ENCODE measurements at places on chromosomes 5 and 9.
A peak's percentile ranks its signal among the peaks of the same experiment; 100 is the strongest.

DNA sequence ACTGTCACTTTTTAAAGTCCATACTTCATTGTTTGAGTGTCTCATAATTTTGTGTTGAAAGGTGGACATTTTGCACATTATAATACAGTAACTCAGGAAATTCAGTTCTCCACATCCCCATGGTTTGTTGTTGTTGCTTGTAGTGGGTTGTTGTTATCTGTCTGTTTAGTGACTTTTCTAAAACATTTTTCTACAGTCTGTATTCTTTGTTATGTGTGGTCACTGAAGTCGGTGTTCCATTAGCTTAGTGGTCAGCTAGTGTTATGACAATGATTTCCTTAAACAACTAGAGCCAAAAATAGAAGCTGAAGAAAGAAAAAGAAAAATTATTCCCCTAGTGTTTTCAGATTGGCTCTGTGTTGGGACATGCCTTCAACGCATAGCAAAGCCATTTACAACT, 5.6 kb upstream of the IL33 start:
- DNase-seq: no peak

GRCh38 chr5:7794823-7795222, 56.1 kb downstream of the CFAP90 start:
- no peak for DNase-seq

DNA sequence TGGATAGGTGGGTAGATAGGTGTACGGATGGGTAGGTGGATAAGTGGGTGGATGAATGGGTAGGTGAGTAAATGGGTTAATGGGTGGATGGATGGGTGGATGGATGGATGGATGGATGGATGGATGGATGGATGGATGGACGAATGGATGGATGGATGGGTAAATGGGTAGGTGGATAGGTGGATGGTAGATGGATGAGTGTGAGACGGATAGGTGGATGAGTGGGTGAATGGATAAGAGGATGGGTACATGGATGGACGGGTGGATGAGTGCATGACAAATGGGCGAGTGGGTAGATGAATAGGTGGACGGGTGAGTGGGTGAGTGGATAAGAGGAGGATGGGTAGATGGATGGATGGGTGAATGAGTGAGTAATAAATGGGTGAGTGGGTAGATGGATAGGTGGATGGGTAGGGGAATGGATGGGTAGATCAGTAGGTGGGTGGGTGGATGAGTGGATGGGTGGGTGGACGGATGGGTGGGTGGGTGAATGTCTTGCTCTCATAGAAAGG, 179.2 kb downstream of the FGF18 start:
- DNase-seq: no peak

DNA sequence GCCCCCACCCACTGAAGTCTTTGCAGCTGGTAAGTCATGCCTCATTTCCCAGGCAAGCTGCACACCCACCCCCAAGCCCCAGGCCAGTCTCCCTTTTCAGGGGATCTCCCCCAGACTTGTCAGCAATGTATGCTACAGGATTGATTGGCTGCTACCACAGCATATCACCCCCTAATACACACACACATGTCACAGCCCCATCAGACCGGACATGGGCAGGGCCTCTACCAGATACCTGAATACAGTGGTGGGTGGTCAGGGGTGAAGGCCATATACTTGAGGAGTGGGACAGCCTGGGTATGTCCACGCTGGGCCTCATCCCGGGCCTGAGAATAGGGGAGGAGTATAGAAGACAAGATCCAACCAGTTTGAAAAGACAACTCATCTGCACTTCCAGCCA, 63.4 kb upstream of the ARAP3 start:
- no peak for DNase-seq

GRCh38 chr5:34685485-34686165, 29.5 kb downstream of the RAI14 start:
- no peak for DNase-seq

DNA sequence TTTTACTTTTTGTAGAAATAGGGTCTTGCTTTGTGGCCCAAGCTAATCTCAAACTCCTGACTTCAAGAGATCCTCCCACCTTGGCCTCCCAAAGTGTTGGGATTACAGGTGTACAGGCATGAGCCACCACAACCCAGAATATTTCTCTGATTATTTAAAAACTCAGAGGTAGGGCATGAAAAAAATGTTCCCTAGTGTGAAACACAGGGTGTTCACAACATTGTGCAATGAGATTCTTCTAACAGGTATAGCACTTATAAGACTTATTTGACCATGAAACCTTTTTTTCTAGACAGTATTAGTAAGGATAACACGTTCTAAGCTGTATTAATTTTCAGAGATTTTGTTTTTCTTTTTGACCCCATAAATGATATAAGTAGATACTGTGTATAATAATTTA, 13.1 kb upstream of the PTGER4 start:
- no peak for DNase-seq

- DNase-seq: no peak
These were observed 113.9 kb downstream of the WNK2 start for GRCh38 chr9:93297659-93298497.

DNA sequence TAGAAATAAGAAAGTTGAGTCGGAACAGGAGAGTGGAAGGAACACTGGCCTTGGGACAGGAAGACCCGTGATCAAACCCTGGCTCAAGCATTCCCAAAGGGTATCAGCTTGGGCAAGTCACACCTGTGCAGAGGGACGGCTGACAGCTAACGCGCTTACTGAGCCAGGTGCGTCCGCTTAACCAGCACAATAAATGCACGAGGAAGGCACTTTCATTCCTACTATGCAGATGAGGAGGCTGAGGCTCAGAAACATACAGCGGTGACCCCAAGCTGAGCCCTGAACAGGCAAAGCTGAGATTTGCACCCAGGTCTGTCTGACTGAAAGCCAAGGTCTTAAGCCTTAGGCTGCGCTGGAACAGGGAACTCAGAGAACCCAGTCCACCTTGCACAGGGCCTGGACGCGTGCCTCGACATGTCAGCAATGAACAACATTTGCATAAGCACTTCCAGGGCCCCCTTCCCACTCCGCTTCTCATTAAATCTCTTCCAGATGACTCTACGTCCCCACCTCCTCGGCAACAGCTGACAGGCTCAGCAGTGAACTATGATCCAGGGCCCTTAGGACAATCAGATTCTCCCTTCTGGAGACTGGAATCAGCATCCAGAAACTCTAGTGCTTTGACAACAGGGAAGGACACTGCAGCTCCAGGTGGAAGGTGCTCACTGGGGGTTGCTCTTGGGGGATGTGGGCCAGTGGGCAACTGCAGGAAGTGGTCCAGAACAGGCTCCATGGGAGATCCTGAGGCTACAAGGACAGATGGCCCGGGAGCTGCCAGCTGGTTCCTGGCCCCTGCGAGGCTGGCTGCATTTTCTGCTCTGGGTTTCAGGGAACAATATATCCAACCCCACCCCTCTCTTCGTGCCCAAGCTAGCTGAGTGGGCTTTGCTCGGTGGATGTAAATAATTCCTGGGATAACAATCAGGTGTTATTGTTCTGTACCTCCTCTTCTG, 35.2 kb downstream of the SH3PXD2B start:
- DNase-seq: no peak

GRCh38 chr5:174737330-174737729, 12.9 kb downstream of the MSX2 start:
- DNase-seq: no peak

DNA sequence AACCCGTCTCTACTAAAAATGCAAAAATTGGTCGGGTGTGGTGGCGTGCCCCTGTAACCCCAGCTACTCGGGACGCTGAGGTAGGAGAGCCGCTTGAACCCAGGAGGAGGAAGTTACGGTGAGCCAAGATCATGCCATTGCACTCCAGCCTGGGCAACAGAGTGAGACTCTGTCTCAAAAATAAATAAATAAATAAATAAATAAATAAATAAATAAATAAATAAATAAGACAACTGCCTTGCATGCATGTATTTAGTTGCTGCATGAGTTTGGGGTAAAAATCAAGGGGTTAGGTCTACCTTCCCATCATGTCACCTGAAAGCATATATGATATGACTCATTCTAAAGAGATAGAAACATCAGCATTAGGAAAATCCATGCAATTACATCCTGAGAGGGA, 254.0 kb downstream of the ADAMTSL1 start:
- no peak for DNase-seq

DNA sequence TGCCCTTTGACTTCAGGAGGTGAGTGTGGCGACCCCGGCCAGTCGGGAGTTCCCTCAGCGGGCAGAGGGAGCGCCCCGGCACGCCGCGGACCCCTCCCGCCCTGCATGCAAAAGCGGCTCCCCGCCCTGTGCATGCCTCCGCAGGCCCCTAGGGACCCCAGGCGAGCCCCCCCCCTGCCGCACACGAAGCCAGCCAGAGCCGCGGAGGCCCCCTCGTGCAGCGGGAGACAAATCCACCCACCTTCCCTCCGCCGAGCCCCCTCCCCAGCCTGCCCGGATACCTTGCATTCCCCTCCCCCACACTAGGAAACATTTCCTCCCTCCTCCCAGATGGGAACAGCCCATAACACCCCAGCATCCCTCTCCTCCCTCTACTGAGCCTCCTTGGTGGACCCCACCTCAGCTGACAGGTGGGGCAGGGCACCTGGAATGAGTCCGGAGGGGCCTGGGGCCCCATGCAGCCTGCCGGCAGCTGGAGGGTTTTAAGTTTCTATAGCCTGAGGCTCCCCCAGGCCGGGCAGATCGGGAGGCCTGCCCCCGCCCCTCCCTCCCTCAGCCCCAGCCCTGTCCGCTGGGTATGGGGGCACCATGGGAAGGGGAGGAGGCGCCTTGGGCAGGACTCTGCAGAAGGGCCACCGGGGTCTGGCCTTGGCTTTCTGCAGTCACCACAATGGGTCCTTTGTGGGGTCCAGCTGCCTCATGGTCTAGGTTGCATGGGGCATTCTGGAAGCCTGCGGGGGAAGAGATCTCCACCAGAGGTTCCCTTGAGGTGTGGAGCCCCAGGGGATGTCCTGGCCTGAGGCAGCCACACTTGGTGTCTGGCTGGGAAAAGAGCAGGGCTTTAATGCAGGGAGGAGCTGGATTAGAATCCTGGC, 601 bp downstream of the ERGIC1 start:
- no peak for DNase-seq

DNA sequence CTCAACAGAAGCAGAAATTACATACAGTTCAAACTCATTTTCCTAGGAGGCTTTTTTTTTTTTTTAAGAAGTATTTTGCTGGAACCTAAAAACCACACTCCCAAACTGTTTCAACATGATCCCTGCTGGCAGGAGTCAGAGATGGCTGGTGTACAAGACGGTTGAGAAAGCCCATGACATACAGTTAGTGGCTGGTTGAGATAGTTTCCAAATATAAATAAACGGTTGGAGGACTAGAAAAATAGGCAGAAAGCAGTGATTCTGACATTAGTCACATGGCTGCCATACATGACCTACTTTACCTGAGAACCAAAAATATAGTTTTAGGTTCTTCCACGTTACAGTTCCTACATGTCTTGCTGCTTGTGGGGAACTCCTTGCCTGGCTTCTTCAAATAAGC, 31.7 kb upstream of the BASP1 start:
- DNase-seq: peak; percentile 95

GRCh38 chr5:76332611-76333205, 70.4 kb upstream of the IQGAP2 start:
- no peak for DNase-seq

DNA sequence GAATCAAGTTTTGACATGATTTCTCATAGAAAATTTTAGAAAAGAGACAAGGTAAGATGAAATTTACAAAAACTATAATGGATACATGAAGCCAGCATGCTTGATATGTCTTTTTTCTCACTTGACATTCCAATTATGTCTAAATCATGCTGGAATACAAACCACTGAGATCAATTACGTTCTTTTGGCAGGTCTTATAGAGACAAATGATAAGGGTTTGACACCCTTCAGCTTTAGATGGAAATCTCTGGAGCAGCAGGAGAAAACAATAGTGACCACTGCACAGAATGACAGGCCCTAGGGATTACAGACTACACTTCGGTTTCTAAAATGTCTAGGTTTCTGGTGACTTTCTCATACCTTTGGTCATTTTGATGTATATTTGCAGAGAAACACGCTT, 342.9 kb downstream of the TRPM3 start:
- no peak for DNase-seq

DNA sequence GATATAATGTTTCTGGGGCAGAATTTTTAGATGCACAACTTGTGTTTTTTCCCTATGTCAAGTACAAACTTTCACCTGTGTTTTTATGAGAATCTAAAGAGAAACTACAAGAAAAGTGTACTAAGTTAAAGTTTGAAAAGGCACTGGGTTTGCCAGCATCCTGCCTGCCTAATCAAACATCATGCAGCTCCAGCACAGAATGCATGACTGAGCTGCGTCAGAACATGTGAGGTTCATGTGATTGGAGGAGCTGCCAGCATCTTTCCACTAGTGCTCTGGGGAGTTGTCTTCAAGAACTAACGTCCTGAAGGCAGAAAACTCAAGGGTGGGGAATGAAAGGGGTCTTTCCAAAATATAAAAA, 46.1 kb upstream of the RIC1 start:
- DNase-seq: peak; percentile 26

DNA sequence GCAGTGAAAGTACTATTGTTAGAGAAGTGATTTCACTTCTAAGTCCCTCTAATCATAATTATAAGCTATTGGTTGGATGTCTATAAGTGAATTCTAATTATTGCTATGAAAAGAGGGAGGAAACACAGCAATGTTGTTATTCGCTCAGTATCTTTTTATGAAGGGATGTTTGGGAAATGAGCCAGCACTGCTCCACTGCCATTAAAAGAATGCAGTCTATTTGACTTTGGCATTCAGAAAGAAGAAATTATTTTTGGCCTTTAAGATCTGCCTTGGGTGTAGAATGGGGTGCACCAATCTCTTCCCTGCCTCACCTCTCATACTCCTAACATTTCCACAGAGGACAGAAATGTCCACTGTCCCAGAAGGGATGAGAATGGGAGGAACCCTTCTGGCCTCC, 332.0 kb downstream of the SPATA31D1 start:
- DNase-seq: no peak

DNA sequence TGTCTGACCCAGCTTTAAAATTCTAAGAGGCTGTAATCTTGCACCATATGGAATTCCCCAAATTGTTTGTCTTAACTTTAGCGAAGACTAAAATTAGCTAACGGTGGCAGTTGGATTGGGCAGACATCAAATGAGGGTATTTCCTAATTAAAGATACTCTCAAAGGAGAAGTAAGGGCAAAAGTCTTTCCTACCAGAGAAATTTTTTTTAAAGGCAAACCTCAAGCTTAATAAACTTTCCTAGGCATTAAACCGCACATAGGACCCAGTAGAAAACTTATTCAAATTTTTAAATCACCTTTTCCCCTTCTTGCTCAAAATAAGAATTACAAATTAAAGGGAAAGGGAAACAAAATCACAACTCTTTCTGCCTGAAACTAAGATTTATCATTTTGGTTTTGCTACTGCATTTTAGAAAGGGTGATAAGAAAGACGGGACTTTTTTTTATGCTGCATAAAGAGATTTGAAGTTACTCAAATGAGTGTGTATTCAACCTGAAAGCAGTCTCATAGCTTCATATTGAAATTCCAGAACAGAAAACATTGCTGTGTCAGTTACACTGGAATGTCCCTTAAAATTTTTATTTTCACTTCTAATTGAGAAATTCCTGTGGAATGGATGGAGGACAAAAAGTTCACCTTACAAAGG, 189.1 kb upstream of the PTGER4 start:
- no peak for DNase-seq

Data from AG04449 (cell line).